DMS 273 treated with DMSO at 0.1 percent for 48 hours (cell line): ENCODE measurements at places on chromosomes 2 and 18.

- DNase-seq: no peak
These were observed 87.4 kb downstream of the INO80D start for GRCh38 chr2:205998583-205998982.

DNA sequence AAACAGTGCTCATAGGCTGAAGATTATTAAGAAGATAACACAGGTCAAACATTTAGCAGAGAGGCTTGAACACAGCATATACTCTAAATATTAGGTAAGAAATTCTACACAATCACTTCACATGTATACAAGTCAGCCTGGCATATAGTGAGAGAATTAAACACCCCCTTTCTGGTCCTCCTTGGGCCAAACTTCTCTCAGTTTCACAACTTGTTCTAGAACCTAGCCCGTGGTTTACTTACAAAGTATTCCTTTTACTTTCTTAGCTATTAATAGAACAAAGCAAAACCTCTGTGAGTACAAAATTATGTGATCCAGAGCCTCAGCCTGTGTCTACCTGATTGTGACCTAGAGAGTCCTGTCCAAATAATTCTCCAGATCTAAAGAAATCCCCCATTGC, 562.8 kb downstream of the TNS1 start:
- DNase-seq: no peak

DNA sequence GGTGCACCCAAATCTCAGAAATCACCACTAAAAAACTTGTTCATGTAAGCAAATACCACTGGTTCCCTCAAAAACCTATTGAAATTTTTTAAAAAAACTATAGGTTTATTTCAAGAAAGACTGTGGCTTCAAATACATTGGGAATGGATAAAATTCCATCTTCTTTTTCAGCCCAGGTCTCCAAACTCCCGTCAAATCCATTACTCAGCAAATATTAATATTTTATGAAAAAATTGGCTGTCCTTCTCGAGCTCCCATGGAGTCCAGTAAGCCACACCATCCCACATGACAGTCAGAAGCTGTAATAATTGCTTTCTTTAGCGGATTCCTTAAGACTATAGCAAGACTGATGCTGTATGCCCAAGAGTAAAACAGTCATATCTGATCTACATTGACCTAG, 204.4 kb upstream of the DOK6 start:
- DNase-seq: no peak

- no peak for DNase-seq
These were observed 2.5 kb upstream of the FAP start for GRCh38 chr2:162245781-162246180.

DNA sequence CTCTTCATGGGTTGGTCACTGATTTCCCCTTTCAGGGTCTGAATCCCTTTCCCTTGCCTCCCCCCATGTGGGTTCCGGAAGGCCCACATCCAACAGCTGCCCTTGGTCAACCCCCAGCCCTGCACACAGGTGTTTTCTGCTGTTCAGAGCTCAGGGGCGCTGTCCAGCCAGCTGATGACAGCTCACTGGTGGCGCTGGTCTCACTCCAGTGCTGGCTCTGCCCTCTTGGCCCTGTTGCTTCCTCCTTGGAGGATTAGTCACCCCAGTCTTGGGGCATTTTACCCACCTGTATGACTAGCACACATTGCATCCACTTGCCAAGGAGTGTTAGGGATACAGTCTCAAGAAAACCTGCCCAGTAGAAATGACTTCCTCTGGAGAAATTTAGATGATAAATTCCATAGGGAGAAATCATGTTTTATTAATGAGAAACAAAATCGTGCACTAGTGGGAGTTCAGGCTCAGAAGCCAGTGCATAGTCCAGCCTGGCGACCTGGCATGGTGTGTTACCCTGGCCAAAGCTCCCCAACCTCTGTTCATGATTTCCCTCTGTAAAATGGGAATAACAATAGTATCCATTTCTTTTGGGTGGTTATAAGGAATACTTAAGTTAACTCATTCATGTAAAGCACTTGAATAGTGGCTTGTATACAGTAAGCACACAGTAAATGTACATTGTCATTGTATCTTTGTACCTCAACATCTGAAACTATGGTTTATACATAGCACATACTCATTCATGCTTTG, 21.6 kb downstream of the CRIM1 start:
- DNase-seq: no peak

- no peak for DNase-seq
These were observed 45.3 kb downstream of the FOSL2 start for GRCh38 chr2:28437918-28438317.

DNA sequence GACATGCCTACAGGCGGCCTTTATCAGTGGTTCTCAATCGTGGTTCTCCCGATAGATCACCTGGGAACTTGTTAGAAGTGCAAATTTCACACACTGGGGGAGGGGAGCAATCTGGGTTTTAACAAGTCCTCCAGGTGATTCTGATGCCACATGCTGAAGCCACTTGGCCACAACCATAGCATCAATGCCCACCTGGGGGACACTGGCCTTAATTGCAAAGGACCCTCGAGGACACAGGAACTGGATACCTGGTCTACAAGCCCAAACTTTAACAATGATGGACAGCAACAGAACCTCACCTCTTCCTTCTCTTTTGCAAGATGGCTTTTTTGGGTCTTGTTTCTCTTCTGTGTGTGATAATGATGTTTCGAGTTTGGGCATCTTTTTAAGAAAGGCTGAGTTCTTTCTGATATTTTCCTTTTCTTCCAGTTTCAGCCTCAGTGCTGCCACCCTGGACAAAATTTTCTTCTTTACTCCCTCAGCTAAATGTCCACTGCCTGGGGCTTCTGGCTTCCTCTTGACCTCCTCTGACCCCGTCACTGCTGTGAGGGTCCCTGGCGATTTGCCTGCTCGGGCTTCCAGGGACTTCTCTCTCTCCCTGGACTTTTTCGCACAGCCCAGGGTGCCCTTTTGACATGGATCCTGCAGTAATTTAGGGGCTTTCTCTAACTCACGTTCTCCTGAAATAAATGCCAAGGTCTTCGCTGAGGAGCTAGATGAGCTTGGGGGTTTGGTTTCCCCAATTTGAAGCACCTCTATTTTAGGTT, 94.2 kb downstream of the ALPK2 start:
- DNase-seq: no peak

GRCh38 chr2:28101892-28102291, 211.4 kb downstream of the BABAM2 start:
- DNase-seq: no peak

DNA sequence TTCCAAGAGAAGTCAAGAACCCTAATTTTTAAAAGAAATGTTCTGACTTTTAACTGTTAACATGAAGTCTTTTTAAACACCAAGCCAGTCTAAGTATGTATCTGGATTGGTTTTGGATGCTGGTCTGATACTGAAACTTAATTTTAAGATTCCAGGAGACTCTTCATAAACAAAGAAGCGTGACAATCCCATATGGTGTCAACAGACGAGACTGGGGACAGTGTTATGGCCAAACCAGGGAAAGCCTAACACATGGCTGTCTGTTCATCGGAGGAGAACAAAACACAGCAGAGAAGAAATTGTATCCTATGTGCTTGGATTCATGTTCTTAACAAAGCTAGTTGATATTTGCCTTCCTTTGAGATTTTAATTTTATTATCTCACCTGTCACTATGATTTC, 80.5 kb upstream of the UPP2 start:
- DNase-seq: no peak

GRCh38 chr18:77038182-77038858, 94.3 kb downstream of the MBP start:
- DNase-seq: no peak

DNA sequence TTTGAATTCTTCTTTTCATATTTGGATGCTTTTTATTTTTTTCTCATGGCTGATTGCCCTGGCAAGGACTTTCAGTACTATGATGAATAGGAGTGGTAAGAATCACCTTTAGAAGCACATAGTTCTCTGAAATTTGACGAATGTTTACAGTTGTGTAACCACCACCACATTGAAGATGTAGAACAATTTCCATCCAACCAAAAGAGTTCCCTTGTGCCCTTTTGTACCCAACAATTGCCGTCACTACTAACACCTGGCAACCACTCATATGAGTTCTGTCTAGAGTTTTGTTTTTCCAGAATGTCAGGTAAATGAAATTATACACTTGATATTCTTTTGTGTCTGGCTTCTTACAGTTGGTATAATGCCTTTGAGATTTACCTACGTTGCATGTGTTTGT, 28.7 kb upstream of the SLC16A14 start:
- DNase-seq: no peak

GRCh38 chr2:134325696-134326095, 71.8 kb downstream of the MGAT5 start:
- DNase-seq: no peak

GRCh38 chr2:200376513-200377354, 70.2 kb downstream of the SPATS2L start:
- DNase-seq: no peak

DNA sequence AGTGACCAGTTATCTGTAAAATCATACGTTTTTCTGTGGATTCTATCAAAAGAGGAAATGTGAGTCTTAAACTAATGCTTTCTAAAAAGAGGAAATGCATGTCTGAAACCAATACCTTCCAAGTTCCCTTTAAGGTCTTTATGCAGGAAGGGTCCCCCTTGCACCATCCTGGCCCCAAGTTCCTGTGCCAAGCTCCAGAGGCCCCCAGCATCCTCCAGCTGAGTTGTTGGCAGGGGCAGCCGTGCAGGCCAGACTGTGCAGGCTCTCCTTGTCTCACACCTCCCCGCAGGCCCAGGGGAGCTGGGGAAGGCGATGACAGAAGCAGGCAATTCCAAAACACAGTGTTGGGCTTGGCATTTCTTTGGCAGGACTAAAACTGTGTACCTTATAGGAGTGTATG, 39.2 kb downstream of the DPYSL5 start:
- no peak for DNase-seq

DNA sequence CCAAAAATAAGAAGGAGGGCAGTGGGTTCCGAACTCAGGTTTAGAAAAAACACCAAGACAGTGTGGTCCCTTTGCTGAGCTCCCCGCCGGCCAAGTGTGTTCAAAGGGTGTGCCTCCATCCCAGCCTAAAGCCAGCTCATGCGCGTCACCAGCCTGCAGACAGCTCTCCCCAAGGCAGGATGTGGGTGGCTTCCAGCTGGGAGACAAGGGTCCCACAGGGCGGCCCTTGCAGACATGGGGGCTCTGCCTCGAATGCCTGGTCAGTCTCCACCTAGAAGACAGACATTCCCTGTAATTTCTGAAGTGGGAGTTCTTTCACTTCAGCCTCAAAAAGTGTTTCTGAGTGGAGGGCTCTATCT, 135.8 kb upstream of the GPC1 start:
- DNase-seq: no peak
